Thyroid gland (tissue), 4 donors: ENCODE measurements at places on chromosomes 11 and 22. TPM values are rescaled to one million over a fixed set of nuclear protein-coding genes. Genes with fewer than 3 reads are reported as not detected.

DNA sequence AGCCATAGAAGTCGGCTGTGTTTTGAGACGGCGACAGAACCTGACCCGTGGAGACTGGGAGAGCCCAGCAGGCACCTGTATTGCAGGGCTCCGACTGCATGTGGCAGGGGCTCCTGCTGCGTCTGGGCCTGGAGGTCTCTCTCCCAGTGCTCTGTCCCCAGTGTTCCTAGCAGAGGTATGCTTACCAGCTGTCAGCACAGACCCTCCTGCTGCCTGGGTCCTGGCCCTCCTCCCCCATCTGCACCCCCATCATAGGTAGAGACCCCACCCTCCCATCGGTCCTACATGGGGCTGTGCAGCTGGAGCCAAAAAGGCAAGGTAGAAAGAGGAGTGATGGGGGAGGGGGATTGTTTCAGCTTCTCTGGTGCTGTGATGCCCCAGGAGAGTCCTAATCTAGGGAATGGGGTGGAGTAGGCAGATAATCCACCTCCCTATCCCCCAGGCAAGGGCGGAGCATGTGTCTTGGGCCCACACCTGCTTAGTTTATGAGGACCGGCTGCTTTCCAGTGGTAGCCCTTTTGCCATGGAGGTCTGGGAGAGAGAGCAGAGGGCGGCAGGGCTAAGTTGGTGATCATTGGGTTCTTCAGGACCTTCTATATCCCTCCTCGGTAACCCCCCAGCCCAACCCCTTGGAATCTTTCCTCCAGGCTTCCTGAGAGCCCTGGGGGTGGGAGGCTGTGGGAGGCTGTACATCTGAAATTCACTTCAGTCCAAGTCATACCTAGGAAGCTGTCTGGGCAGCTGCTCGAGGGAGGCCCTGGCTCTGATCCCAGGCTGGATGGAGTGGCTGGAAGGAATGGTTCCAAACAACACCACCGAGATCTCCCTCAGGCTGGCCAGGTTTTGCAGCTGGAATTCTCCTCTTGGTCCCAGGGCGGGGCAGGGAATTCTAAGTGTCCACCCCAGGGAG lies 5.3 kb downstream of the SLC7A4 start:
- no peaks in the 10 kb centered on the region for H3K27me3 ChIP-seq
- H3K4me3 ChIP-seq: no peak overlapping the region
- H3K4me1 ChIP-seq: peaks cover 10% of the 10 kb centered on the region

Gene KDM4E
- total RNA-seq: not detected

GRCh38 chr11:60485987-60486386 lies 6.6 kb upstream of the MS4A12 start:
- no peak overlapping the region for H3K4me3 ChIP-seq
- H3K4me1 ChIP-seq: no peaks in the 10 kb centered on the region
- H3K27me3 ChIP-seq: no peaks in the 10 kb centered on the region
- no peak overlapping the region for H3K27ac ChIP-seq
- no peaks in the 10 kb centered on the region for H3K36me3 ChIP-seq
- no peak for DNase-seq

- H3K4me1 ChIP-seq: no peaks in the 10 kb centered on the region
- no peak overlapping the region for H3K27ac ChIP-seq
- no peaks in the 10 kb centered on the region for H3K27me3 ChIP-seq
- DNase-seq: no peak
- H3K36me3 ChIP-seq: no peaks in the 10 kb centered on the region
Observed at GRCh38 chr11:133052537-133052936, 479.8 kb downstream of the OPCML start.

Gene APOL5
- not detected for total RNA-seq

DNA sequence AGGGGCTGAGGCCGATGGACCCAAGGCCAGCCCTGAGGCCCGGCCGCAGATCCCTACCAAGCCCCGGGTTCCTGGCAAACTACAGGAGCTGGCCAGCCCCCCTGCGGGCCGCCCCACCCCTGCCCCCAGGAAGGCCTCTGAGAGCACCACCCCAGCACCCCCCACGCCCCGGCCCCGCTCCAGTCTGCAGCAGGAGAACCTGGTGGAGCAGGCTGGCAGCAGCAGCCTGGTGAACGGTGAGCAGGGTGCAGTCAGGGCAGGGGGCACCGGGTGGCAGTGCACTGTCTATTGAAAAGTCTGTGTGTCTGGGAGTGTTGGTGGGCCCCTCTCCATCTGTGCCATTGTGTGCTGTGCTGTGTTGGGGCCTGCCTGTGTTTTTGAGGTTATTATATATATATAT lies 16.1 kb downstream of the MICALL1 start:
- peaks cover 26% of the 10 kb centered on the region for H3K36me3 ChIP-seq
- no peaks in the 10 kb centered on the region for H3K27me3 ChIP-seq
- H3K4me3 ChIP-seq: no peak overlapping the region
- no peak for DNase-seq
